A673 (cell line): ENCODE measurements at places on chromosomes 2 and 18. TPM values are rescaled to one million over a fixed set of nuclear protein-coding genes. Genes with fewer than 3 reads are reported as not detected.

Gene PROKR1
- total RNA-seq: 15.7 and 19.6 TPM in 2 replicates

Gene NTSR2
- total RNA-seq: not detected in 2 replicates

Gene SERPINB10
- total RNA-seq: not detected in 2 replicates

Gene GPBAR1
- 0.30 and 0.46 TPM in 2 replicates for total RNA-seq

Gene SP9
- total RNA-seq: 0.11 and 0.15 TPM in 2 replicates

Gene NXPH2
- 4.8 and 5.4 TPM in 2 replicates for total RNA-seq

Gene MRPL19
- total RNA-seq: 94.0 and 98.4 TPM in 2 replicates

Gene GRHL1
- 0.13 and 0.42 TPM in 2 replicates for total RNA-seq

Gene ASB18
- total RNA-seq: not detected in 2 replicates

Gene TRIM54
- 2.2 and 2.8 TPM in 2 replicates for total RNA-seq

Gene MC5R
- not detected in 2 replicates for total RNA-seq
